ENCODE measurements at places on chromosomes 11 and 22. TPM values are rescaled to one million over a fixed set of nuclear protein-coding genes. Genes with fewer than 3 reads are reported as not detected.
A peak's percentile ranks its signal among the peaks of the same experiment; 100 is the strongest.

- peak; percentile 74 for DNase-seq
These were observed 13.9 kb downstream of the OTUB1 start for GRCh38 chr11:64000026-64000739.

DNA sequence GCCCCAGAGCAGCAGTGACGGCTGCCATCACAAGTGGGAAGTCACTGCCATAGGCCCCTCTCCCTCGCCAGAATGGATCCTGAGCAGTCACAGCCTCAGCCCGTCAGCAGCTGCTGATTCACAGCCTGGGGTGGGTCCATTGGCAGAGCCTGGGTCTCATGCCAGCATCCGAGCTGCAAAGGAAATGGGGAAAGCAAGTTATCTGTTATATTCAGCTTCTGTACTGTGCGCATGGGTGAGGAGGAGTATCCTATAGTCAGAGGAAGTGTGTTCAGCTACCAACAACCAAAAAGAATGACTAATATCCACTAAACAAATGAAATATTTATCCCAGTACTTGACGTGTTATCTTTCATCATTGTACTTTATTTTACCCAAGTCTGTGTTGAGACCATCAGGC lies 119.7 kb downstream of the RCN1 start:
- no peak for DNase-seq

GRCh38 chr11:11306855-11307254 lies 46.2 kb downstream of the CSNK2A3 start:
- DNase-seq, result no peak

- DNase-seq, result no peak
These were observed 213.9 kb upstream of the ISX start for GRCh38 chr22:34851918-34852662.

GRCh38 chr22:46233231-46233630 lies 16.9 kb downstream of the CDPF1 start:
- DNase-seq, result no peak

DNA sequence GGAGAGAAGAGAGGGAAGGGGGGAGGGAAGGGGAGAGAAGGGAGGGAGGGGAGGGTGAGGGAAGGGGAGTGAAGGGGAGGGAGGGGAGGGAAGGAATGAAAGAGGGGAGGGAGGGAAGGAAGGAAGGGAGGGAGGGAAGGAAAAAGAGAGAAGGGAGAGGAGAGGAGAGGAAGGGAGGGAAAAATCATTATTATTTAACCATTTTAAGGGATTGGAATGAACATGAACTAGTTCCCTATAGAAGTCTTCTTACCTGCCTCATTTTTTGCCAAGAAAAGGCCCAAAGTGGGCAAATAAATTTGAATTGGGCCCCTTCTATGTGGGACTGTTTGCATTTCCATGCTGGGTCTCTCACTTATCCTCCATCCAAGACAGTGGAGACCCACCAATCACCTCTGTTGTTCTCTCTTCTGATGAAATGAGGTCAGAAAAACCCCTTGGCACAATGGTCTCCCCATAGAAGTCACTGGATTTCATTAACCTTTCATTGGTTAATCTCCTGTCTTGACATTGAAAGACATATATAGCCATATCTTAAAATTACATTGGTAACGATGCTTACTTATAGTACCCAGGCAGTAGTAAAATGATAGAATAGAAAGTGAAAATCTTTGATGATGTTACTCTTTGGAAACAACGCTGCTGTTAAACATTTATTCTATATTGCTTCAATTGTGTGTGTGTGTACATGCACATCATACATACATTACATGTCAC lies 80.1 kb upstream of the ASPHD2 start:
- DNase-seq, result no peak

DNA sequence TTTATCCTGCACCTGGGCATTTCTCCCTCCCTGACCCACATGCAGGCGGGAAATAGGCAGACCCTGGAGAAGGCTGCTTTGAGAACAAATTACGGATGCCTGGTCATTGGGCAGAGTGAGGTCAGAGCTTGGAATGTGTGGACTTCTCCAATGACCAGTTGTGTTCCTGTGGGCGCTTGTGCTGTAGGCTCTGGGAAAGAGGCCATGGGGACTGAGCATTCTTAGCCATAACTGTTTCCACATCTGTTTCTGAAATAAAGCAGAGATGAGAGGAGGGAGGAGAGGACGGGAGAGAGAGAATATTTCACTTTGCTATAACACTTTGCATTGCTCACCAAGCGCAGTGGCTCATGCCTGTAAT lies 11.2 kb upstream of the TMEM184B start:
- no peak for DNase-seq

DNA sequence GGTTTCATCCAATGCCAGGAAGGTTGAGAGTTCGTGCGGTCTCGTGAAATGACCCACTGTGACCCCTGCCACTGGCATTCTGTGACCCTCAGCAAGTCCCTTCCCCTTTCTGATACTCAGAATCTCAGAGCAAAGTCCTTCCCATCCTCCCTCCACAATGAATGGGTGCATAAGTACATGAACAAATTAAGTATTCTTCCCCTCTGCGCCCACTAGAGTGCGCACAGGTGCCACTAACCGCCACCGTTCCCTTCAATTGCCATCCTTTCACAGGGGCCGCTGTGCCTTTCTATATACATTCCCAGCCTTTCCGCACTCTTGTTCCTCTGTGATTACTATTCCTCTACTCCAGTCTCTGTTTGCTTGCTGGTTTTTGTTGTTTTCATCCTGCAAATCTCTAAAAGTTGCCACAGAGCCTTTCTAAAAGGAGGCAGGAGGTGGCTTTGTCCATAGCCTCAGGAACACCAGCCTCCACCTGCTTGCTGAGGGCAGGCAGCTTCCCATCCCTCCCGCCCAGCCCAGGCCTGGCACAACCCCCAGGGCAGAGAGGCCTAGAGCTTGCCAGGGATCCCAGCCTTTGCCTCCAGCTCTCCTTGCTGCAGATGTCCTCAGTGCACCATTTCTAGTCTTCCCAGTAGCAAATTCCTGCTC lies 6.7 kb upstream of the AP1B1 start:
- peak; percentile 71 for DNase-seq

- DNase-seq, result no peak
These were observed 56.5 kb upstream of the SHISAL1 start for GRCh38 chr22:44369293-44369661.

GRCh38 chr11:12185914-12186313 lies 75.5 kb downstream of the MICAL2 start:
- DNase-seq, result no peak

DNA sequence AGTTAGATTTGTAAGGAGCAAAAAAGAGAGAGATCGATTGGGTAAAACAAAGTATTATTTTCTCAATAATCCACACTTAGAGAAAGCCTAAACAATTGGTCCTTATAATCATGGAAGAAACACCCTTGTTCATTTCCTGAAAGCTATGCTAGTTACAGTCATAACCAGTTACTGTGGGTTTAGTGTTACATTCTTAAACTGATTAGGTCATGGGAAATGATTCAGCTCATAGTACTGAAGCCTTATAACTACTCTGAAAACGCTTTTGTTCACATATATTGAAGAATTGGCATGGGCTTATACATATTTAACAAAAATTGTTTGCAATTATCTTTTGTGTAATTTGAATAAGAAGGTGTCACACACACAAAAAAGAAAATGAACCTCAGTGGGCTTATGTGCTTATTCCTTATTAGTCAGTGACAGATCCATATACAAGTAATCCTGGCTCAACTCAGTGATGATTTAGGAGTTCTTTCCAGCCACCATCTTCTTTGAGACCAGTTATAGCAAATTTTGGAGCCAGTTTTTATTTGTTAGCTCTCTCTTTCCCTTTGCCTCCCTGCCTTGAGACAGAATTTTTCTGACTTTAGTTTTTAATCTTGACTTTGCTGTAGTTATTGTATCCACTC lies 198.5 kb upstream of the CTSC start:
- no peak for DNase-seq

GRCh38 chr11:44618561-44619425 lies 53.3 kb downstream of the CD82 start:
- DNase-seq, result no peak

- DNase-seq, result no peak
These were observed 916.8 kb downstream of the METTL15 start for GRCh38 chr11:29025001-29025400.

GRCh38 chr11:18775492-18776292 lies 15.9 kb downstream of the PTPN5 start:
- DNase-seq, result peak; percentile 87

DNA sequence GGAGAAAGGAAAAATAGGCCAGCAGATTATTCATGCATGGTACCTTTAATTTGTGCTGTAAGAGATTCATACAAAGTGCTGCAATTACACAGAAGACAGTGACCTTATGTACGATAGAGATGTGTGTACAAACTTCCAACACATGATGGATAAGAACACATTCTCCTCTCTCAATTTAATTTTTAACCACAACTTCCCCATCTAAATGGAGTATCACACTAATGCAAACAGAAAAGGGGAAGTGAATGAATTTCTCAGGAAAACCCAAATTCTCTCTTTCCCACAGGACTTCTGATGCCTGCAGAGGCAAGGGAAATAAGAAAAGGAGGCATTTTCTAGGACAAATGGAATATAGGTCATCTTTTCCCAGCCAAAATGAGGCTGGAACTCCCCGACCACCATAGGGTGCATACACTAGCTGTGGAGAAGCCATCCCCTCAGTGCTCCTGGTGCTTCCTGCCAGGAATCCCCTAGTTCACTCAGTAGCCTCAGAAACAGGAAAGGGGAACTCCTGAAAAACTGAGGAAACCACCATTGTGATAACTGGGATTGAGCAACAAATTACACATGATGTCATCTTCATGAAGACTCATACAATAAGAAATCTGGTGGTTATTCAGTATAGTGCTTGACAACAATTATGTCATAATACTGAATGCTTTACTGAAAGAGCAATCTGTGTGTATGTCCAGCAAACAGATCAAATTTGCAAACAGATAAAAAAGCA lies 22.4 kb downstream of the MMP10 start:
- no peak for DNase-seq

DNA sequence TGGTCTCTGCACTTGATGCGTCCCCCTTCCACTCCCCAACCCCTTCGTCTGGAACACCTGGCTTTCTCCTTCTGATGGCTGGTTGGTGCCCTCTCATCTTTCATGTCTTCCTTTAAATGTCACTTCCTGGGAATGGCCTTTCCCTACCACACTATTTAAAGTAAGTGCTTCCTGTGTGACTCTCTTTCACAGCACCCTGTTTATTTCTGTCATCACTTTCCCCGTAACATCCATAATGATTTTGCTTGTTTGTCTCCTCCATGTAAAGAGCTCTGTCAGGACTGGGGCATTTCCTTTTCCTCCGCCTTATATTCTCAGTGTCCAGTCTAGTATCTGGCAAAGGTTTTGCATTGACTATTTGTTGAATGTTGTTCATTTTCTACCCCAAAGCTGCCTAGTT lies 143.0 kb downstream of the DBX1 start:
- DNase-seq, result no peak

DNA sequence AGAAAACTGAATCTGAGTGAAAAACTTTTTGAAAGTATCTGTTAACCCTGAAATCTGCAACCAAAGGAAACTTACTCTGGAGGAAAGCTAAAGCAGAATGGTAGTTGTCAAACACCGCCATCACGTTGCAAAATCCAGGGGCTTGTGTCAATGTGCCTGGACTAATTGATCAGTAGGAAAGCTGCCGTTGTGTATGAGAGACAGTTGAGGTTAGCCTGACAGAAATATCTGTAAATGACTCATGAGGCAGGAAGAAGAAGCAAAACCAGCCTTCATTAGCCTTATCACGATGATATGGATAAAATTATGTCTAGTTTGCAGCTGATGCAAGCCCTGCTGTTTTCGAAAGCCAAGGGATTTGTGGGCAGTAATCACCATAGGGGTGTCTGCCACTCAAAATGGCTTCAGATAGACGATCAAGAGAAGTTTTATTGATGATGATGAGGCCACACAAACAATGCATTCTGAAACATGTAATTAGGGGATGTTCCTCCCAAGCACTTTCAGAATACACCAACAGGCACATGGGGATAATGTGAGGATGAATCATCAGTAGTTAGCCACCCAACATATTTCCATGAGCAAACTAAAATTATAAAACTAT lies 8.9 kb downstream of the SCGB1A1 start:
- no peak for DNase-seq

DNA sequence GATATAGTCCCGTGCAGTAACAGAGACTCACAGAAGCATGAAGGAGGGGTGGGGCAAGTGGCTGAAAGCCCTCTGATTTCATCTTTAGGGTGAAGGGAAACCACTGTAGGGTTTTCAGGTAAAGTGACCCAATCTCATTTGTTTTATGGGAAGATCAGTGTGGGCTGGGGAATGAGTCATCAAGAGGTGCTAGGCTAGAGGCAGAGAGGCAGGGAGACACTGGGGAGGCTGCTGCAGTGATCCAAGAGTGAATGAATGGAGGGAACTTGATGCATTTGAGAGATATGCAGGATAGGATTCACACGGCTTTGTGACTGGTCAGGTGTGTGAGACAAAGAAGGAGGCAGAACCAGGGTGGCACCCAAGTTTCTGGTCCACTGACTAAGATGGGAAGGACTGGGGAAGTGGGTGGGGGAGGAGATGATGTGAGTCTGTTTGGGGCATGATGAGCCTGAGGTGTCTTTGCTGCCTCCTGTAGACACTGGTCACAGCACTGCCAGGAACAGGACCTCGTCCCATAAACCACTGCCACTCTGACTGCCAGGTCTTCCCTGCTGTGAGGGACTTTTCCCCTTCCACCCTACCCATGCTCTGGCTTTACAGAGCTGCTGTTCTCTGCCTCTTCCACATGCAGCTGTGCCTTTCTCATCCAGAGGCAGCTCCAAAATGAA lies 239.0 kb downstream of the TENM4 start:
- no peak for DNase-seq

DNA sequence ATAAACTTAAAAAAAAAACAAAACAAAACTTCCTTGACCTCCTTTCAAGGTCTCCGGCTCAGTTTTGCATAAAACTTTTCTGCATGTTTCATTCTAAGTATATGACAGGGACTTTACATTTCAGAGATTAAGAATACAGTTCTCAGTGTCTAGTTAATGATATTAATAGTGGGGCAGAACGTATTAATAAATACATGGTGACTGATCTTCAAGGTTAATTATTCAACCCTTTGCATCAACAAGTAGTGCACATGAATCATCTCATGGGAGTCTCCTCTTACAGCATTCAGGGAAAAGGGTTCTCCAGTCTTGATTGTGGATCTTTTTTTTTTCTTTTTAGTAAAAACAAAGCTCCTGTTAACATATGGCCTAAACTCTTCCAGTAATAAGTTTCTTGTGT lies 146.8 kb downstream of the KIRREL3 start:
- no peak for DNase-seq

- no peak for DNase-seq
These were observed 68.2 kb downstream of the GUCY1A2 start for GRCh38 chr11:106950067-106950491.

- DNase-seq, result no peak
These were observed 131.0 kb upstream of the LDLRAD3 start for GRCh38 chr11:35812828-35813227.

- DNase-seq, result no peak
These were observed 75.3 kb downstream of the ARFGAP2 start for GRCh38 chr11:47101406-47101805.

OR5D16 gene
- total RNA-seq, result not detected

TUB gene
- 23.7 TPM for total RNA-seq

DBX1 gene
- 29.6 TPM for total RNA-seq

MAP6 gene
- 57.7 TPM for total RNA-seq

SCN2B gene
- 0.43 TPM for total RNA-seq

FGF4 gene
- total RNA-seq, result not detected

CNGA4 gene
- not detected for total RNA-seq

CATSPER1 gene
- not detected for total RNA-seq

SLC1A2 gene
- total RNA-seq, result 2.4 TPM

LRRC32 gene
- total RNA-seq, result 0.77 TPM

PKNOX2 gene
- total RNA-seq, result 23.5 TPM

NLRP10 gene
- total RNA-seq, result not detected

RPL3 gene
- 2,333 TPM for total RNA-seq

CCDC15 gene
- 6.1 TPM for total RNA-seq

NEFH gene
- 3.9 TPM for total RNA-seq
